ENCODE measurements at places on chromosomes 1 and 21.

DNA sequence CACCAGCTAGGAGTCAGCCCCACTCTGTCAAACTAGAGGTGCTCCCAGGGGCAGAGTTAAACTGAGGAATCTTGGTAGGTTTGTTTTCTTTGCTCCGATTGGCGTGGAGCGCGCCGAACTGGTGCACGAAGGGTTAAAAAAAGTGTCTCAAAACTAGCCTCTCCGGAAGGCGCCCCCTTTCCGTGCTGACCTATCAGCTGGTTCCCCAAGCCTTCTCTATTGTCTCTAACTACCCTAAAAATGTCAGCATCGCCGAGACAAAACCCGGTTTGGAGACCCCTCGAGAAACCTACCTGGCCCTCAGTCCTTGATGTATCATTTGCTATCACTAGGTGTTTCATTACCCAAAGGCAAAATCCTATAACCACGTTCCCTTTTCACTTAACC is 2.2 kb downstream of the TGFB2 start:
- DNase-seq: no peak

GRCh38 chr1:14743368-14743767 is 144.9 kb downstream of the KAZN start:
- no peak for DNase-seq

DNA sequence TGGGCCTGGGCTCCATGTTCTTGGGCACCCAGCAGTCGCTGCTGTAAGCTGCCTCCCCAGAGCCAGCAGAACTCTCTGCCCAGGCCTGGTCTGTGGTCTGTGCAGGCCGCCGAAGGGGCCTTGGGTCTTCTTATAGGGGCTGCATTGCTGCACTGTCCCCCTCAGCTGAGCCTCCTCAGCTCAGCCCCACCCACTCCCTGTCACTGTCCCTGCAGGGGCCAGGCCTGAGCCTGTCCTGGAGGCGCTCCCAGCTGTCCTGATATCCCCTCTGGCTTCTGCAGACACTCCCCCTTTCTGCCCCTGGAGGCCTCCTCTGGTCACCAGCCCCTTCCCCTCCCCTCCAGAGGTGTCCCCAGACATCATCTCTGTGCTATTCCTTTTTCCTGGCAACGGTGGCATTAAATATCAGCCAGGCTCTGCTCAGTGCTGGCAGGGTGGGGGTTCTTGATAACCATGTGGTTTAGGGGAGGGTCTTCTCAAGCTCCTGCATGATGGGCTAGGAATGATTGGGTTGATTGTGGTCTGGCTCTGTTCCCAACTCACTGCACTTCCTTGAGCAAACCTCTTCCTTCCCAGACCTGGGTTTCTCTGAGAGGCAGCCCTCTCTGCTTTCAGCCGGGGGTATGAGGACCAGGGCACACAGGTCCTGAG is 3.7 kb upstream of the FOXO6 start:
- no peak for DNase-seq

DNA sequence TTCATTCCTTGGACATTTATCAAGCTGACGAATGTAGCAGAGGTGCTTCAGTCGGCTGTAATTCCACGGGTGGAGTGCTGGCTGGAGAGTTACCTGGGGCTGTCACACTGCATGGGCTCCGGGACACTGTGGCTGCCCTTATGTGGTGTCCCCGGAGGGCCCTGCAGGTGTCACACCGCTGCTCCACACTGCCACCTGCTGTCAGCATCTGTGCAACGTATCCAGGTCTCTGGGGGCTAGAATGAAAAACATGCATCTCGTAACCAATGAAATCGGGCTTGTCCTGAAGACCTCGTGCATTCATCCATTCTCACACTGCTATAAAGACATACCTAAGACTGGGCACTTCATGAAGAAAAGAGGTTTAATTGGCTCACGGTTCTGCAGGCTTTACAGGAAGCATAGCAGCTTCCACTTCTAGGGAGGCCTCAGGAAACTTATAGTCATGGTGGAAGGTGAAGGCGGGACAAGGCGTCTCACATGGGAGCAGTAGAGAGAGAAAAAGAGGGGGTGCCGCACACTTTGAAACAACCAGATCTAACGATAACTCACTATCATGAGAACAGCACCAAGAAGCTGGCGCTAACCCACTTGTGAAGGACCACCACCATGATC is 46.7 kb upstream of the PCBP3 start:
- peak; percentile 80 for DNase-seq

- no peak for DNase-seq
Observed at GRCh38 chr1:212004895-212005608, 30.3 kb downstream of the INTS7 start.

GRCh38 chr1:17599954-17600300 is 60.4 kb downstream of the ARHGEF10L start:
- no peak for DNase-seq

DNA sequence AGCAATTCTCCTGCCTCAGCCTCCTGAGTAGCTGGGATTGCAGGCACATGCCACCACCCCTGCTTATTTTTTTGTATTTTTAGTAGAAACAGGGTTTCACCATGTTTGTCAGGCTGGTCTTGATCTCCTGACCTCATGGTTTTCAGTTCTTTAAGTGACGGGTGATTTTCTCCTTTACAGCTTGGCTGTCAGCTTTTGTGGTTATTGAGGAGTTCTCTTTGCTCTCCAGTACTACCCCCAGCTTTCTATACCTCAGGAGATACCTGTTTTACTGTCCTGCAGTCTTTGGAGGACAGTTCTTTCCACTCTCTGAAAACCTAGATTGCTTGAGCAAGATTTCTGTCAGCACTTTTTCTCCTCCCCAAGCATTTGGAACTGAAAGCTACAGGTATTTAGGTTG is 45.9 kb upstream of the EGLN1 start:
- no peak for DNase-seq

GRCh38 chr1:172276120-172276818 is 144.2 kb upstream of the C1orf105 start:
- DNase-seq: no peak

- DNase-seq: no peak
Observed at GRCh38 chr1:26064553-26064952, 2.9 kb downstream of the TRIM63 start.

DNA sequence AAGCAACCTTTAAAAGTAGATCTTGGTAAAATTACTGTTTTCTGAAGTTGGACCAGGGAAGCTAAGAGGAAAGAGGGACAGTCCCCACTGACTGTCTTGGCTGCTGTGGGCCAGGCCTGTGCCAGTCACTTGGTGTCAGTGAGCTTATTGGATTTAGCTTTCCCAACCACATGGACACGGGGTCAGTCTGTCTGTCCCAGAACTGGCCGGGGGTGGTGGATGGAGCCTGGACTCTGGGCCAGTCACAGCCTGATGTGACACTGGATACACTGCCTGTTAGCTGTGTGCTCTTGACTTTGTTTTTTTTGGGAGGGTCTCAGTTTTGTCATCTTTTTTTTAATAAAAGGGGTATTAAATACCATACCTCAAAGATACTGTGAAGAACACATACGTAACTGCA is 96.7 kb downstream of the GALNT2 start:
- DNase-seq: no peak

DNA sequence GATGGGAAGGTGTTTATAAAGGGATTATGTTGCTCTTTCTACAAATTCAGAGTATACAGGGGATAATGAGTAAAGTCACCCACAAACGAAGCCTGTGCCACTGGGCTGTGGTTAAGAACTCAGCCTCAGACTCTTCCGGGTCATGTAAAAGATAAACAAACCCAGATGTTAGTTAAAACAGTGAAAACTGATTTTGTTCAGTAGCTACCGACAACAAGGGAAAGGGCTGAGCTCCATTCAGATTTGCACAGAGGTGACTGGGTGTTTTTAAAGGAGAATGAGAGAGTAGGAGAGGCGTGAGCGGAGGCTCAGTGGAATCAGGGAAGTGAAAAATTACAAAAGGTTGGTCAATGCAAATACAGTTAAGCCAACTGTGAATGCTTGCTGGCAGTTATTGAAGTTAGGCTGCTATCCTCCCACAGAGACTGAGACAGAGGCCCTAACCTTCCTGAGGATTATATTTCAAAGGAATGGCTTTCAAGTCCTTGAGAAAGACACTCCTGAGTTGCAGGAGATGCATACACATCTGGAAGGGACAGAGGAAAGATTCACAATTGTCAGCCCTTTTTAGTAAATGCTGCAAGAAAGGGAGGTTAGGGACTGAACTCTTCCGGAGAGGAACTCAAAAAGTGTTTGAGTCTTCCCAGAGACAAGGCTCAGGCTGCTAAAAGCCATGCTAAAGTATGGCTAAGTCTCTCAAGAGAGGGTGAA is 29.9 kb upstream of the SAMD13 start:
- DNase-seq: no peak

DNA sequence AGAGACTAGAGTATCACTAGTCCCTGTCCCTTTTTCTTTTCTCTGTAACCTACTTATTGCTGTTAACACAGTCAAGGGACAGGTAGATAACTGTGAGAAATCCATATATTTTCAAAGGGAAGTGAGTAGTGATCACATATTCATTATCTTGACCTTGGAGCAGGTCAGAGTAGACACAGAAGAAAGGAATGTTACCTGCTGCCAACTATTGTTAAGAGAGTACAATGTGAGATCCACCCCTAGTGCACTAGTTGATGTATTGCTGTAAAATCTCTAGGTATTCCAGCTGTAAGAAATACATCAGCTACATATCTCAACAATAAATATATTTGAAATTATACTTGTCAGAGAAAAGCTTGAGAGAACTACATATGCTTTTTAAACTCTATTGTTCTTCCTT is 68.7 kb upstream of the ADGRL2 start:
- DNase-seq: no peak

DNA sequence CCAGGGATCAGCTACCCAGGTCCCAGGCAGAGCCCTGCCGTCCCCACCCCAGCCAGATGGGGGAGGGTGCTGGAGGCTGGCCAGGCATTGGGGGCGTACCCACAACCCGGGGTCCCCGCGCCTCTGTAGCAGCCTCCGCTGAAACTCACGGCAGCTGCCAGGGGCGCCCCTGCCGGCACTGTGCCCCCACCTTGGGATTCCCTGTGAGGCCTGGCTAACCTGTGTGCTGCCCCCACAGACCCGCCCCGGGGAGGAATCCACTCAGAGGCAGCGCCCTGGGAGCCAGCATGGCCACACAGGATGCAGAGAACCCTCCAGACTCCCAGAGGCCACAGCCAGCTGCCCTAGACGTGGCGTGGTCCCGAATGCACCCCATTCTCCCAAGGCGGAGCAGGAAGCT is 3.8 kb downstream of the DVL1 start:
- DNase-seq: no peak

DNA sequence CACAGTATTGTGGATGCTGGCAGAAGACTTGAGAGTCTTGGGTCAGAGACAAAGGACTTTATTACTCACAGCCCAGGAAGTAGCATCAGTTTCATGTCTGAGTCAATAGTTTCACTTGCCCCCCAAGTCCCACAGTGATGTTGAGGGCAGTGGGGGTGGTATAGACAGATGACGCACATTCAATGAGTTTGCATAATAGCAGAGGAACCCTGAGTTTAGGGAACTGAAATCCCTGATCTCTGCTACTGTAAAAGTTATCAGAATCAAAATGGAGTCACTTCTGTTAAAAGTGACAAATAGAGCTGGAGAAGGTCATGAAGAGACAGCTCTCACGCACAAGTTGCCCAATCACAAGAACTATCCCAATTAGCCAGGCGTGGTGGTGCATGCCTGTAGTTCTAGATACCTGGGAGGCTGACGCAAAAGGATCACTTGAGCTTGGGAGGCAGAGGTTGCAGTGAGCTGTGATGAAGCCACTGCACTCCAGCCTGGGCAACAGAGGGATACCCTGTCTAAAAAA is 11.5 kb upstream of the HCRTR1 start:
- DNase-seq: peak; percentile 55

DNA sequence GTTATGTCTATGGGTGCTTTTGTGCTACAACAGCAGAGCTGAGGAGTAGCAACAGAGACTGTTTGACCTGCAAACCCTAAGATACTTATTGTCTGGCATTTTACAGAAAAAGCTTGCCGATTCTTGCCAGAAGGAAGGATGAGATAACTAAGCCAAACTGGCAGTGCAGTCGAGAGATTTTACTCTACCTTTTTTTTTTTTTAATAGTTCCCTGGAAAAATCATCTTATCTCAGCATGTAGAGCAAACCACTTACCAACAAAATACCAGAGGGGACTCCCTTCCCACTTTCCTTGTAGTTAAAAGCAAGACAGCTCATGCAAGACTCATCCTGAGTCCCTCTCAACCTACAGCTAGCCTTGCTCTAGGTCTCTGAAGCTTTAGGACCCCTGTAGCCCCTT is 132.9 kb downstream of the SYT2 start:
- no peak for DNase-seq

DNA sequence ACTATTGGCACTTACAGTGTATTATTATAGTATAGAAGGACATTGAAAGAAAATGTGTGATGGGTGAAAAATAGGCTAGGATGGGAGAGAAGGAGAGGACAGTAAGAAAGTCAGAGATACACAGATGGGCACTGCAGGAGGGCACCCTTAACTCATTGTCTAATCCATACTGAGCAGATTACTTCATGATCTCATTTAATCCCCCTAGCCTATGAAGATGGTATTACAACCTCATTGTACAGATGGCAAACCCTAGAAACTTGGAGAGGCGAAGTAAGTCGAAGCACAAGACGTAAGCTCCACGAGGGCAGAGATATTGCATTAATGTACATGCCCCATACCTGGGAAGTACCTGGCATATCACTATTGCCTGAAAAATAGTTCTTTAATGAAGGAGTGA is 346.9 kb upstream of the DAB1 start:
- DNase-seq: no peak

DNA sequence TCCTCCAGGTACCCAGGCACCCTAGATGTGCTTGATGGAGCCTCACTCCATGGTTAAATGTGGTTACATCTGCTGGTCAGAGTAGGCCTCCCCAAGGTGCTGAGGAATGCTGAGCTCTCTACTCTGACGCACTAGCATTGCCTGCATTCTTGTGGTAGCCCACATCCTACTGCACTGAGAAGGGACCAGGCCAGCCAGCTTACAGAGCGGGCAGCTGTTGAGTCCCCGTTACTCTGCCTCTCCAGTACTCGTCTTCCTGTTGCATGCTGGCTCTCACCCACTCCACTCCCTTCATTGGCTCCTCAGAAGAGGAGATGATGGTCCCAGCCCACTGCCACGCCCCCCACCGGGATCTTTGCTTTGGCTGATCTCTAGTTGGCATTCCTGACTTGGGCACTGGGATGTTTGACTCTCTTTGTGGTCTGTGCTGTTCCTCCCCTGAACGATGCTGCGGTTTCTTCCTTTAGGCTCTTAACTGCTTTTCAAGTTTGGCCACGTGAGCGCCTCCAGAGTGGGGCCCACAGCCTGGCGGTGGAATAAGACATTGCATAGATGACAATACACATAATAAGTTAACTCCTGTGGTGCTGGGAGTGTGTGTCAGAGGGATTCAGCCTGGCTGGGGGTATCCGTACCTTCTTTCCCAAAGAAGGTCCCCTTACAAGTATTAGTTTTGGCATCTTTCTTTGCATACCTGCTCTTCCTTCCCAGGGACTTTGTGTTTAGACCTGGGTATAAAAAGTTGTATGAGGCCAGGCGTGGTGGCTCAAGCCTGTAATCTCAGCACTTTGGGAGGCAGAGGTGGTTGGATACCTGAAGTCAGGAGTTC is 18.6 kb downstream of the AZIN2 start:
- peak; percentile 79 for DNase-seq

- DNase-seq: no peak
Observed at GRCh38 chr1:38101037-38101785, 54.6 kb upstream of the POU3F1 start.

- no peak for DNase-seq
Observed at GRCh38 chr21:32233055-32233546, 45.7 kb downstream of the MIS18A start.

GRCh38 chr1:4971666-4972065 is 317.3 kb downstream of the AJAP1 start:
- DNase-seq: no peak

Data from stimulated activated CD4-positive, alpha-beta T cell treated with anti-CD3 and anti-CD28 coated beads, Interleukin-1b, Interleukin-23, amount 100 ng/mL, for 48 hours (primary cell).